ENCODE measurements at places on chromosomes 1 and 21. TPM values are rescaled to one million over a fixed set of nuclear protein-coding genes. Genes with fewer than 3 reads are reported as not detected.

CD1E gene
- not detected for total RNA-seq

SASS6 gene
- total RNA-seq = 5.4 TPM

CD1B gene
- total RNA-seq = not detected

SWT1 gene
- 8.7 TPM for total RNA-seq

LRIF1 gene
- 8.1 TPM for total RNA-seq

DMBX1 gene
- total RNA-seq = not detected

FMO1 gene
- 0.28 TPM for total RNA-seq

GABRD gene
- total RNA-seq = not detected
